ENCODE measurements at places on chromosomes 4 and X.

GRCh38 chr4:35970366-35970960 is 273.9 kb downstream of the ARAP2 start:
- no peak for DNase-seq

DNA sequence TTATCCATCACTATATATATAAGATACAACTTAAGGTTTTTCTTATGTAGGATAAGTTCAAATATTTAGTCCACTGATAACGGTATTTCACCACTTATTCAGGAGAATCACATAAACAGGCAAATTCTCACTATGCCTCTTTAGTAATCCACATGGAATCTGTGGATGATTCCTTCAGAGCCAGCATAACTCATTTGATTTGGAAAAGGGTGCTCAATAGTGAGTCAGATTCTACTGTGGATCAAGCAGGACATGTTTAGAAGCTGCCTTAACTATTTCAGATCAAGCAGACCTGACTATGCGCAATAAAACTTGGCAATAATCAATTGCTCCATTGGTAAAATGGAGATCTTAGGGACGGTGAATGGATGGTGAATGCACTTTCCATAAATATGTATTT is 184.1 kb downstream of the CBR4 start:
- no peak for DNase-seq

DNA sequence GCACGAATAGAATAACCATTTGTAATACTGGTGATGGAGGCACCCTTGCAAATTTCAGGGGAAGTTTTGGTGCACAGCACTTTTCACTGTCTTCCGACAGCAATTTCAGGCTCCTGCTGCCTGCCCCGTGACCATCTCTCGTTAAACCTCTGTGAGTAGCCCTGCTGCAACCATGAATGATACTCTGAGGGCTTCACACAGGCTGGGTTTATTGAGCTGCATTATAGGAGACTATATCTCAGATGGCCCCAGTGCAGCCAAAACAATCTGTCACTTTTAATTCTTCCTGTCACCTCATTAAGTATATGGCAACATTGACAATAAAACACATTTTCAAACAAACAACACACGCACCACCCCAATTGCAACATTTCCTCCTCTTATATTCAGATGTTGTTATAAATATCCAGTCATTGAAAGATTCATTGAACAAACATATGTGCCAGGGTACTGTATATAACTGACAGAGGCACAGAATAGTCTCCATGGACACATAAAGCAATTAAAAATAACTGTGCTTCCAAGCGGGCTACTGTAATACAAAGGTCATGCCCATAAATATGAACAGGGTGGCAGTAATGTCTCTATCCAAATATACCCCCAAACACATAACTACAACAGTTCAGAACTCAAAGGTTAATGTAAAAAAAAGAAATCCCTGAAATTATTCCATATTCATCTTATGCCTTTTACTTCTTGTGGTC is 477.0 kb downstream of the GBA3 start:
- DNase-seq = no peak

GRCh38 chr4:64250488-64250887 is 158.8 kb downstream of the TECRL start:
- DNase-seq = no peak

DNA sequence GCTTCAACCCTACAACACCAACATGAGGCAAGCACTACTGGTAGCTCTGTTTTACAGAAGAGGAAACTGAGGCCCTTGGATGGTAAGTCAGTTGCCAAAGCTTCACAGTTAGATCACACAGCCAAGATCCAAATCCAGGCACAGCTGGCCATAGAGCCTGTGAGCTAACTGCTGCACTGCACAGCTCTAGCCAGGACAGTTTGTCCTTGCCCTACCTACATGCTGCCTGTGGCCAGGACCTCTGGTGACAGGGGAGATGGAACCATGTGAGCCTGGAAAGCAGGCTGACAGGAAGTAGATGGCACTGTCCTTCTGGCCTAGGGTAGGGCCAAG is 257.8 kb downstream of the FBXW7 start:
- DNase-seq = no peak

GRCh38 chrX:9530848-9531274 is 66.0 kb downstream of the TBL1X start:
- peak; percentile 60 for DNase-seq

- DNase-seq = no peak
Measured at GRCh38 chrX:134801267-134801666, 143.0 kb upstream of the PLAC1 start.

DNA sequence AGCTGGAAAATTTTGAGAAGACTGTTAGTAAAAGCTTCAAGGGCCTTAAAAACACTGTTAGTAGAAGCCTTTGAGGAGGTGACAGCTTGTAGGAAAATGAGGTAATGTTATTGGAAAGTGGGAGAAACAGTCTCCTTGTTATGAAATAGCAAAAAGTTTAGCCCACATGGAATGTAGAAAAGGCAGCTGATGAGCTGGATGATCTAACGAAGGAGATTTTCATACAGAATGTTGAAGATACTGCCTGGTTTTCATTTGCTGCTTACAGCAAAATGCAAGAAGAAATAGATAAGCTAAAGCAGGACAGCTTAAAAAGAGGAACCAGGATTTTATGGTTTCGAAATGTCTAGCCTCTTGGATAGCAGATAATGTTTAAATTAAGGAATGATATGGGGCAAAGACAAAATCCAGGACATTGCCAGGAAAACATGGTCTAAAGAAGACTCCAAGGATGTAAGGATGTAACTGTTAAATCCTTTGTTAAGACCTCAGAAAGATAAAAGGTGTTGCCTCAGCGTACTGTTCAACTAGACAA is 10.2 kb upstream of the STBD1 start:
- DNase-seq = no peak

- no peak for DNase-seq
Measured at GRCh38 chr4:5888222-5889001, 4.5 kb downstream of the CRMP1 start.

GRCh38 chr4:56979421-56980072 is 851 bp downstream of the POLR2B start:
- DNase-seq = peak; percentile 18

DNA sequence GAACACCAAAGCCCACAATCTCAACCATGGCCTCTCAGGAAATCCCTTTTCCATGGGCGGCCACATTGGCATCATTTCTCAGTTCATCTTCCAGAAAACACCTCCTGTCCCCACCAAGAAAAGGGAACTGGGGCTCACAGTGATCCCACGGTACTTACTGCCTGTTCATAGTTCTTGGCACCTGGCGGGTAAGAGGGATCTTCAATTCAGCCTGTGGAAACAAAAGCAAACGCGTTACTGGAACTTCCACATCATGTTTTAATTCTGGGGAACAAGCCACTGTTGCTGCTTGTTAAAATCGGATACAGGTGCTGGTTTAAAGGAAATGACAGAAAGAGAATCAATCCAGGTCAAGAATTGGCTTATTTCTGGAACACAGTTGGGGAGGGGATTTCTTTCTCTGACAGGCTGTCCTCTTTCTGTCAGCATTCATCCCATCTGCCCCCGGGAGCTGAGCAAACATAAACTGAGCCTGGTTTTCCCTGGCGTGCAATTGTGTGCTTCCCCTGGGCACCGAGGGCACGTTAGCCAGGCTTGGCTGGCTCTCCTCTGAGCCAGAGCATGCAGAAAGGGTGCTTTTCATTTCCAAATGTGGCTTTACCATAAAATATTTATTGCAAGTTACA is 16.8 kb downstream of the CLNK start:
- DNase-seq = no peak

- no peak for DNase-seq
Measured at GRCh38 chrX:104309169-104309568, 54.4 kb upstream of the ESX1 start.

- no peak for DNase-seq
Measured at GRCh38 chr4:114472269-114473032, 126.2 kb upstream of the UGT8 start.

DNA sequence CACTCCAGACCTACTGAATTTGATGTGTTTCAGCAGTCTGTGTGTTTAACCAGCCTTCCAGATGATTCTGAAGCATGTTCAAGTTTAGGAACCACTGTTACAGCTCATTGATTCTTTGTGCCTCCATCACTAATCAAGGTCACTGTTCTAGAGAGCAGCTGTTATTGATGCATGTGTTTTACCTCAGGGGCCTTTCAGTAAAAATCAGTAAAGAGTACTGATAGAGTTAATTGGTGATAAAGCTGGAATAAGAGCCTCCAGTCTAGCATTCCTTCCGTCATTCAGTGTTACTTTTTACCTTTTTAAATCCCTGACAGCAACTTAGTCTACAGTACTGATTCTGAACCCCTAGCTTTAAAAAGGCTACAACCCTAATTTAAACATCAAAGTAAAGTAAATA is 12.9 kb downstream of the CPEB2 start:
- DNase-seq = no peak

DNA sequence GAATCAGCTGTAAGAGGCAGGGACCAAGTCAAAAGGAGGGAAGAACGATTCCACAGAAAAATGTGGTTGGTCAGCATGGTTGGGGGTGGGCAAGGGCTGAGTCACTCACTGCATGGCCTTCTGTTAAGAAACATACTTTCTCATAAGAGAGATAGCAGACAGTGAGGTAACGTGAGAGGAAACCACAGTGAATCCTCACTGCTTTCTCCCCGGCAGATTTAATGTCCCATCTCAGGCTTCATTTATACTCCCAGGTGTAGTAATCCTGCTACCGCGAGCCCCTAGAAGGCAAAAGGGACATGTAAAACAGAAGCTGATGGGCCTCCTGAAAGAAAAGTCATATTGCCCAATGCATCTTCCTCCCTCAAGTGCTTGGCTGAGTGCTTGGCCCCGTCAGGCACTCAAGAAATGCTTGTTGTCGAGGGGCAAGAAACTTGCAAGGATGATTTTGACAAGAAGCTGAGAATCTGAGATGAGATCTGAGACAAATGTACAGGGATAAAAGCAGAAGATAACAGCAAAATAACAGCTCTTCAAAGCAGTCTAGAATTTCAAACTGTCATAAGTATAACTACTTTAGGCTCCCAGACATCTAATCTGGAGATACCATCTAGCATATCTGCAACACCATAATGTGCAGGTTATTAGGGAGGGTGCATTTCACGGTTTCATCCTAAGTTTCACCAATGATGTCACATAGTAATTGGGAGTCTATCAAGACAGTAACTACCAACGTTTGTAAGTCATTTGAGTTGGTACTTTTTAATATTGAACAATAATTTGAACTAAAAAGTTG is 40.2 kb downstream of the SH3KBP1 start:
- DNase-seq = no peak

DNA sequence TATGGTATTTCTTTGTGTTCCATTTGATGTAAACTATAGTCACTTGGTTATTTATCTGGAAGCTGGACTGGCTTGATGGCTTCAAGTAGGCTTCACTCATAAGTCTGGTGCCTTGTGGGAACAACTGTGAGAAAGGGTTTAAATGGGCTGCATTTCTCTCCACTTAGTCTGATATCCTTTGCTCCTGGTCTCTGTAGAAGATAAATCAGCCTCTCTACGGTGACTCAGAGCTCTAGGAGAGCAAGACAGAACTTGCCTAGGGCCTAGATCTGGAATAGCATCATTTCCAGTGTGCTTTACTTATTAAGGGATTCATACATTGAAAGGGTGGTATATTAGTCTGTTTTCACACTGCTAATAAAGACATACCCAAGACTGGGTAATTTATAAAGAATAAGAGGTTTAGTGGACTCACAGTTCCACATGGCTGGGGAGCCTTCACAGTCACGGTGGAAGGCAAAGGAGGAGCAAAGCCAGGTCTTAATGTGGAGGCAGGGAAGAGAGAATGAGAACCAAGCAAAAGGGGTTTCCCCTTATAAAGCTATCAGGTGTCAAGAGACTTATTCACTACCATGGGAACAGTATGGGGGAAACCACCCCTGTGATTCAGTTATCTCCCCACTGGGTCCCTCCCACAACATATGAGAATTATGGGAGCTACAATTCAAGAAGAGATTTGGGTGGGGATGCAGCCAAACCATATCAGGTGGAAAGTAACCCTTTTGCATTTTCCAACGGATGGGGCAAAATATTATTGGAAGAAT is 1746.4 kb upstream of the PCDH7 start:
- DNase-seq = no peak

DNA sequence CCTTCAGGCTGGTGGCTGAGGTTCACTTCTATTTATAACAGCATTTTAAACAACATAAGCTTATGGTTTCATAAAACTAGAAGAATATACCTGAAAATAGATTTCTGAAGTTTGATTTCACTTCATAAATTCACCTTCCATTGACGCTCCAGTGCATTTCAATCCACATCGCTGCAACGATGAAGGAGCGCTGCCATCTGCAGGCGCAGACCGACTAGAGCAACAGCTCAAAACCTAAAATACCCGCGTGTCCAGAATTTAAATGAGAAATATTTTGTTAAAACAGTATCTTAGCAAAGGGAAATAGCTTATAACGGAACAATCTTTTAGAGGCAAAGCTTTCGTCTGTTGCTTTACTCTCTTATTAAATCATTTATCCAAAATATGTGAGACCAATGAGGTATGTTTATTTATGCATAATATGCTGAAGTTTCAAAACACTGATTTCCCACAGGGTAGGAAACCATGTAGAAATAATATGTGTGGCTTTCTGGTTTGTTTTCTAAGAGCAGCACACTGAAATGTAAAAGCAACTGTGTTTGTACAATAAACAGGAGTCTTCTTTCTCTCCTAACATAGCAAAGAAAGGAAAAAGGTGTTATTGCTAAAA is 816.4 kb upstream of the FRG1 start:
- no peak for DNase-seq

- DNase-seq = no peak
Measured at GRCh38 chr4:73895201-73896175, 26.3 kb downstream of the CXCL1 start.
